SK-N-MC (cell line): ENCODE measurements at places on chromosomes 12 and 14.

DNA sequence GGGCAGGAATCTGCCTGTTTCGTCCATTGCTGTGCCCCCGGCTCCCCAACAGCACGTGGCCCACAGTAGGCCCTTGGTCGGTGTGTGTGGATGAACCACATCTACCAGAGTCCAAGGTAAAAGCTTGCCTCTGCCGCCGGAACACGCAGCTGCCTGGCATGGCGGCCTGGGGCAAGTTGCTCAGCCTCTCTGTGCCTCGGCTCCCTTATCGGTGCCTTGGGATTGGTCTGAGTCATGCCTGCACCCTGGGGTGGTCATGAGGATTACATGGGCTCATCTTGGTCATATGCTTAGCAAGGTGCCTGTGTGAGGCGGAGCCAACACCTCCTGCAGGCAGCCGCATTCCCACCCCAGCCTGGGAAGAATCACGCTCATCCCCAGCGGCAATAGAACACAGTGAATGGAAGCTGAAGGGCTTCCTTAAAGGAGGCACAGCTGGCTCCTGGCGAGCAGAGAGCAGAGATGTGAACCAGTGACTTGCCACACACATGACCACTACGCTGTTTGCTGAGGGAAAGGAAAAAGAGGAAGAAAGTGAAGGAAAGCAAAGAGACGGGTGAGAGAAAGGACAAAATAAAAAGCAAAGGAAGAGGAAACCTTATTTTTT lies 5.5 kb upstream of the SCARB1 start:
- no peak for DNase-seq

DNA sequence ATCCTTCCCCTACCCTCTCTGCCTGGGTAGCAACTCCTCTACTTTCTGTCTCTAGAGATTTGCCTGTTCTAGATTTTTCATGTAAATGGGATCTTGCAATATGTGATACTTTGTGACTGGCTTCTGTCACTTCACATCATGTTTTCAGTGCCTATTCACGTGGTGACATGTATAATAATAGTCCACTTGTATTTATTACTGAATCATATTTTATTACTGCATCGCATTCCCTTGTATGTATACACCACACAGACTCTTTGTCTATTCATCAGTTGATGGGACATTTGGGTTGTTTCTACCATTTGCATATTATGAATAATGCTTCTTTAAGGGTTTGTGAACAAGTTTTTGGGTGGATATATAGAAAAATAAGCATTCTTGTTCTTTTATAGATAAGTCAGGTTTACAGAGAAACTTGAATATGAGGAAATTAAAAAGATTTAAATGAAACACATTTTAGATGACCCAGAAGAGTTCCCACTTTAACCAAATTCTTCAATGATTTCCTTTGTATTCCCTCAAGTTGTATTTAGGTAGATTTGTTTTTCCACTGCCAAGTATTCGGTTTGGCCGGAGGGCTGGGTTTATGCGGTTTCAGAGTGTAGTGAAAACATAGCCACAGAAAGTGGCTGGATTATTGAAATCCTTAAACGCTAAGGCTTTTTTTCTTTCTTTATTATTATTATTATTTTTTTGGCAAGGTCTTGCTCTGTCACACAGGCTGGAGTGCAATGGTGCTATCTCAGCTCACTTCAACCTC lies 178.7 kb upstream of the TMTC1 start:
- DNase-seq, result no peak

DNA sequence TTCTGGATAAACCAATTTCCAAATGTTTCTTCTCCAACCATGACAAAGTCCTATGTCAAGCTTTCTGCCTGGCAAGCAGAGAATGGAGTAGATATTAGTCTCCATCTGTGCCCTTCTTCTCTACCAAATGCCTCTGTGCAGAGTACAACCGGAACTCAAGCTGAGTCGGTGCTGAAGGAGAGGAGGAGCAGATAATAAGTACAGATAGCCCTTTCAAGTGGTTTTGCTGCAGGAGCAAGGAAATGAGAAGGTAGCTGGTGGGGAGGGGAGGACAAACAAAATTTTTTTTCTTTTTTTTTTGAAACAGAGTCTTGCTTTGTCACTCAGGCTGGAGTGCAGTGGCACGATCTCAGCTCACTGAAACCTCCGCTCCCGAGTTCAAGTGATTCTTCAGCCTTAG lies 14.2 kb upstream of the HELB start:
- no peak for DNase-seq

DNA sequence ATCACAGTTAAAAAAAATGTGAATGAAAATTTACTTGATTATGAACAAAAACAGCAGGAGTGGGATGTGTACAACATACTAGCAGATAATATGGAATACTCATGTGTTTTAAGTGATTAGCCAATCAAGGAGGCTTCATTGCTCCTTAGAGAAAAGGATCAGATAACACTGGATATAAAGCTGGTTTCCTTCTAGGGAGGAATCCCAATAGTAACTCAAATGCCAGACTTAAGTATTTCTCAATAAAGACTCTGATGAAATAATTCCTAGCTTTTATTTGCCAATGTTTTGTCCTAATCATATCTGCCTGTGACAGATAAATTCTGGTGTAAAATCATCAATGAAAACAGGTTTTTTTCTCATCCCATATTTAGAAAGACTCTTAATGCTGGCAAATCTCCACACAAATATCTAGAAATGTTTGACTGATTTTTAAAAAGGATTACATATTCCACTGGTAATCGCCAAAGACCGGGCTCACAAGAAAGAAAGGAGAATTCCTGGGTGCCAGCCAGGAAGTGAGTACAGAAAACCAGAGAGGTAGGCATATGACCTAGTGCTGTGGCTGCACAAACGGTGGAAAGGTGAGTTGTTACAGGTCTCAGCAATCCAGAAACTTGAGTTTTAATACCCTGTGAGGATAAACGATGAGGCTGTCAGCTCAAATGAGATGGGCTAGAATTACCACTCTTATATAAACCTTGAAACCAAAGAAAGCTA lies 108.6 kb upstream of the TTC7B start:
- DNase-seq, result peak; percentile 5

DNA sequence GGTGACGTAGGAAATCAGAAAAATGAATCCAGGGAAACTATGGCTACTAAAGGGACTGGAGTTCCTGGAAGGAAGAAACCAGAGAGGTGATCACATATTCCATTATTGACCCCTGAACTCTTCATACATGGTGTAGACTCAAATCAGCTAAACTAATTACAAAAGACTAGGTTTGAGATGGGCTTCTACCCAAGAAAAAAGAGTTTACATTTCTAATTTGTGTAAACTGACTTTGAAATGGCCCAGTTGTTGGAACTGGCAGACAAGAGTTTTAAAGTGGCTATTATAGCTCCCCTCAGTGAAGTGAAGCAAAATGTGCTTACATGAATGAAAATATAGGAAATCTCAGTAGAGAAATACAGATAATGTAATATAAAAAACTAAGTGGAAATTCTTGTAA lies 1619.4 kb upstream of the SEL1L start:
- no peak for DNase-seq

DNA sequence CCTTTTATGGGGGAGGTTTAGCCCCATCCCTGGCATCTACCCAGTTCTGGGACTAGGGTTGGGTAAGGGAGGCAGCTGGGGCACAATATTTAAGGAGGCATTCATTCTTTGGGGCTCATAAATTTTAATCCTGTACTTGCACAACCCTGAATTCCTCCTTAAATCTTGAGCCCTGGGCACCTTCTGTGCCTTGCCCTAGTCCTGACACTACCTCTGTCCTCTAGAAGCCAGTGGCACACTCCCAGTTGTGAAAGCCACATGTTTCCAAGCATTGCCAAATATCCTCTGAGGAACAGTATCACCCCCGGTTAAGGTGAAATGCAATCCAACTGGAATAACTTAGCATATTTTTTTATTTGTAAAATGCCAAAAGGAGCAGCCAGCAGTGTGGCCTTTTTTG lies 36.6 kb downstream of the SLC16A7 start:
- no peak for DNase-seq
